ENCODE measurements at places on chromosomes 16 and 17. TPM values are rescaled to one million over a fixed set of nuclear protein-coding genes. Genes with fewer than 3 reads are reported as not detected.

The CACNG3 gene
- total RNA-seq, result not detected

GRCh38 chr17:15161395-15161794, 103.7 kb downstream of the PMP22 start:
- DNase-seq, result no peak

The SMIM36 gene
- total RNA-seq, result not detected

DNA sequence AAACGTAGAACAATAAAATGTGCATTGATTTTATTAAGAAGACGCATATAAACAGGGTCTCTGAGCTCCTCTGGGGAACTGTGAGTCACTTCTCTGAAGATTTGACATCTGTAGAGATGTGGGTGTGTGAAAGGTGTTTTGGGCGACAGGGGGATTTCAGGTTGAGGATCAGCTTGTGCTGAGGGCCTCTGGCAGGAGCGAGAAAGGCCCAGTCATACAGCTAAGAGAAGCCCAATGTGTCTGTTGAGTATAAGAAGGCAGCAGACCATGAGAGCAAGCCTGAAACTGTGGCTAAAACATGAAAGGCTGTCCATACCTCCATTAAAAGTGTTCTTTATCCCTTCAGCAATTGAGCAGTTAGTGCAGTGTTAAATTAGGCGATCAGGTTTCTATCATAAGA, 406.5 kb upstream of the MON1B start:
- DNase-seq, result no peak

- DNase-seq, result no peak
Observed at GRCh38 chr17:4220655-4221054, 43.1 kb downstream of the ANKFY1 start.

The PDILT gene
- not detected for total RNA-seq

DNA sequence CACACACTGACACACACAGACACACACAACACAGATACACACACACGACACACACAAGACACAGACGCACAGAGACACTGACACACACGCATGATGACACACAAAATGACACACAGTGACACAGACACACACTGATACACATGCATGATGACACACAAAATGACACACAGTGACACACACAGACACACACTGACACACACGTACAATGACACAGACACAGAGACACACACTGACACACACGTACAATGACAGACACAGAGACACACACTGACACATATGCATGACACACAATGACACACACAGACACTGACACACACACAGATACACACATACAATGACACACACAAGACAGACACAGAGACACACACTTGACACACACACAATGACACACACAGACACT, 10.3 kb downstream of the CACNG1 start:
- DNase-seq, result peak; percentile 5

The ASGR2 gene
- not detected for total RNA-seq

The SLC35G6 gene
- not detected for total RNA-seq

- DNase-seq, result peak; percentile 88
Observed at GRCh38 chr16:67268136-67268579, 11.2 kb upstream of the PLEKHG4 start.

DNA sequence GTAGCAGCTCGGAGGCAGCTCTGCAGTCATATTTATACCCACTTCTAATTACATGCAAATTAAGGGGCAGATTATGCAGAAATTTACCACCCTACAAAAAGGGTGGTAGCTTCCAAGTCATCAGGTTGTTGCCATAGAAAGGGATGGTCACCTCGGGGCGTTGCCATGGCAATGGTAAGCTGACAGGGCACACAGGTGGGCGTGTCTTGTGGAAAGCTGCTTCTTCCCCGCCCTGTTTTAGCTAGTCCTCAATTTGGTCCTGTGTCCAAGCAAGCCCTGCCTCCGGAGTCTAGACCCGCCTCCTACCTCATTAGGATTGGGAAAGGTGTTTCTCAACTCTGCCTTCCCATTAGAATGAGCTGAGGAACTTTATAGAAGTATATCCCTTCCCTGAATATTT, 98.7 kb downstream of the HS3ST2 start:
- DNase-seq, result no peak

The KRT25 gene
- not detected for total RNA-seq

DNA sequence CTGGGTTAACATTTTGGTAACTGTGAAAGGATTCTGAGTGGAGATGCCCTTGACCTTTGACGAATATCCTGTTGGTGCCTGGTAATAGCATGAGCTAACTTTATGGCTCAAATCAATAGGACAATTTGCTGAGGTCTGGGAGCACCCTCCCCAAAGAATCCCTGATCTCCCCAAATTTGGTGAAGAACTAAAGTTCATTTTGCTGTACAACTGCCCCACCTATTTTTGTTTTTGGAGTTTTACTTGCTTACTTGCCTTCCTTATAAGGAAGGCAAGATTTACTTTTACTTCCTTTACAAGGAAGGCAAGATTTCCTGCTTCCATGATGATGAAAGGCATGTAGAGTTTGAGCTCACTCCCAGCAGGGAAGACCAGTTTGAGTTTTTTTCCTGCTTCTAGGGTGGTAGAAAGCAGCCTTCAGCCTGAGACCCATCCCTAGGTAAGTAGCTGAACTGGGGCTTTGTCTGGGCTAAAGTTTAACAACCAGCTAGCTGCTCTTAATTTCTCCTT, 2.8 kb downstream of the KRTAP4-9 start:
- no peak for DNase-seq

DNA sequence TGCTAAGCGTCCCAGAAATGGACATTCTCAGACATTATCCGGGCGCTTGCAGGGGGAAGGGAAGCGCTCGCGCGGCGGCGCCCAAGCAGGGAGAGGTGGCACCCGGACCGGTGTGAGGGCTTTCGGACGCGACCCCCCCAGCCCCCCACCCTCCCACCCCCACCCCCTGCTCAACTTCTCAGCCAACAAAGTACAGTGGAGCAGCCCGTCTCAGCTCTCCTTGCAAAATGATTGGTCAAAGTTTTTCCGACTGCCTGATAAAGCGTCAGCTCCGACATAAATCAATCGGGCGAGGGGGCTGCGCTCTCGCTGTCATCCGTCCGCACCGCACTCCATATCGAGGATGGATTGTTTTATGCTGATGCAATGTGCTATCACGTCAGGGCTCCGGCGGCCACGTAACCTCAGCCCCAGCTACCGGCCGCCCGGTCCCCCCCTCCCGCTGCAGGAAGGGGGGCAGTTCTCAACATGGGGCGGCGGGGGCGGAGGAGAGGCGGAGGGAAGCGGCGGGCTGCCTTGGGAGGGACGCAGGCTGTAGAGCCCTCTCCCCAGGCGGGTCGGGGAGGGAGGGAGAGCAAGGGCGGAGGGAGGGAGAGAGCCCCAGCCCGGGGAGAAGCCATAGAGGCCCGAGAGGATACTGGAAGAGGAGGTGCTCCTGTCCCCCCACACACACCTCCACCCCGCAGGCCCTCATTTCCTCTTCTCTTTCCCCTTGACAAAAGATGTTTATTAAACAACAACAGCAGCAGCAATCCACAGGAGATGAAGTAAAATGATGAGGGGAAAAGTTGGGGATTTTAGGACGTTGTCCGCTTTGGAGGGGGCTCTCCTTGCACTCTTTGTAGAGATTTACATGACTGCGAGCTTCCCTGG, at the start of gene HOXB9:
Gene HOXB9 (minus strand): TSS at position 114 of the 873 bp plus-strand sequence. CDS start 89 bp downstream, at position 25.
- no peak for DNase-seq

The KLHL10 gene
- not detected for total RNA-seq

GRCh38 chr16:14111713-14112538, 40.8 kb downstream of the MRTFB start:
- DNase-seq, result peak; percentile 65

DNA sequence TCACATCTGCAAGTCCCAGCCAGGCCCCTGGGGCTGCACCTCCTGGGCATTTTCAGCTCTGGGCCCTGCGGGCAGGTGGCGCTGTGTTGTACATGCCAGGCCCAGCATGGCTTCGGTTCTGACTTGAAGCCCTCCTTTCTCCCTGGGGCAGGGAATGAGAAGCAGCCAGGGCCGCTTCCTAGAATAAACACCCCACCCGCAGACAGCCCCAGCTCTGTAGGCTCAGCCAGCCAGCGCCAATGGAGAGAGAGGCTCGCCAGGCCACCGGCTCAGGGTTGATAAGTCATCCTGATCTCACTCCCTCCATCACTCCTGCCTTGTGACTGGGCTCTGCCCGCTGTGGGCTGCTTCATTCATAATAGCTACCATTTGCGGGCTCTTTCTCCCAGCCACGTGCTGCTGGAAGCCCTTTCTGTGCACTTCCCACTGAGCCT, 6.0 kb upstream of the GLIS2 start:
- no peak for DNase-seq

GRCh38 chr16:67504031-67505021, 21.0 kb upstream of the AGRP start:
- DNase-seq, result no peak

- DNase-seq, result no peak
Observed at GRCh38 chr17:44352828-44353671, 7.9 kb downstream of the GRN start.

- DNase-seq, result no peak
Observed at GRCh38 chr16:6929868-6930267, 402.8 kb upstream of the RBFOX1 start.

DNA sequence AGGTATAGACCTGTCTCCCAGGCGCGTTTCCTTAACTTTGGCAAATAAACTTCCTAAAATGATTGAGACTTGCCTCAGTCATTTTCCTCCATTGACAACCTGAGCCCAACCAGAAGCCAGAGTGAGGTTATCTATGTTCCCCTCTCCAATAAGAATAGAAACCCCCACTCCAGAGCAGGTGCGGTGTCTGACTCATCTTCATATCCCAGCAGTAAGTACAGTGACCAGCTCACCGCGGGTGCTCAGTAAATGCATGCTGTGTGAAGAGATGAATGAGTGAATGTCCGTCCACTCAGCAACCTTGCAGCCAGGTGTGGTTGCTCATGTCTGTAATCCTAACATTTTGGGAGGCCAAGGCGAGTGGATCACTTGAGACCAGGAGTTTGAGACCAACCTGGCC, 19.5 kb upstream of the CD300E start:
- DNase-seq, result no peak

DNA sequence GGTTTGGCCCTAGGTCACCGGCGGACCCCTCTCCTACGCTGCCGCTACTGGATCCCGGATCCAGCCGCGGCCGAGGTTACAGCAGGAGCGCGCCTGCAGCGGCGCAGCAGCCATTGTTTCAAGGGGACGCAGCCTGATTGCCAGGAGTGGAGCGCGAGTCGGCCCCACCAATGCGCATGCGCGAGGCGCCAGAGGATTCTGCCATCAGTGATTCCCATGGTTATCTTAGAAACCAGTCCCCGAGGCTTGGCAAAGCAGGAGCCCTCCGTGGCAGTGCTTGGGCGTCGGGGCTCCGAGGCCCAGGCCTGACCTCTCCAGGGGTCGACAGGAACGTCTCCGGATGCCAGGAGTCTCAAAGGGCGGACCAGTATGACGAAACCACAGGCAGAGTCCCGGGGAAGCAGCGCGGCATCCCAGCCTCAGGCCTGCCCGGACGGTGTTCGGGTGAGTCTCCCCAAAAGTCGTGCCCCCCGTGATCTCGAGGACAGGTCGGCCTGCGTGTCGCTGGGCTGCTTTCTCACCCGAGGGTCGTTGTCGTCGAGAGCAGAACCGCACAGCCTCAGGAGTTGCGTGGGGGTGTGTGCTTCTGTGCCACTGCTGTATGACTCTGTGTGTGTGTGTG, 608.5 kb downstream of the KCNJ18 start:
- no peak for DNase-seq

The CPHXL2 gene
- not detected for total RNA-seq

DNA sequence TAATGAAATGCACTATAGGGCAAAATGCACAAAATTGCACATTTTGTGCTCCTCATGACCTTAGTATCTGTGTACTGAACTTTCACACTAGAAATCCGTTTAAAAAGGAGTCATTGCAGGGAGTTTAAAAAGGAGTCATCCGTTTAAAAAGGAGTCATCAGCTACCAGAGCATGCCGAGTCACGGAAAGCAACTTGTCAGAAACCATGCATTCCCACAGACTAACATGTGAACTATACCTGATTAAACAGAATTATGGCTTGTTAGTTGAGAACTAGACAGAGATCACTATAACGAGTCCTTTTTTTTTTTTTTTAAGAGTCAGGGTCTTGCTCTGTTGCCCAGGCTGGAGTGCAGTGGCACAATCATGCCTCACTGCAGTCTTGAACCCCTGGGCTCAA, 35.9 kb downstream of the SLC6A4 start:
- DNase-seq, result no peak

- no peak for DNase-seq
Observed at GRCh38 chr17:80296221-80296620, 35.6 kb downstream of the RNF213 start.

The CX3CL1 gene
- total RNA-seq, result 17.1 TPM

DNA sequence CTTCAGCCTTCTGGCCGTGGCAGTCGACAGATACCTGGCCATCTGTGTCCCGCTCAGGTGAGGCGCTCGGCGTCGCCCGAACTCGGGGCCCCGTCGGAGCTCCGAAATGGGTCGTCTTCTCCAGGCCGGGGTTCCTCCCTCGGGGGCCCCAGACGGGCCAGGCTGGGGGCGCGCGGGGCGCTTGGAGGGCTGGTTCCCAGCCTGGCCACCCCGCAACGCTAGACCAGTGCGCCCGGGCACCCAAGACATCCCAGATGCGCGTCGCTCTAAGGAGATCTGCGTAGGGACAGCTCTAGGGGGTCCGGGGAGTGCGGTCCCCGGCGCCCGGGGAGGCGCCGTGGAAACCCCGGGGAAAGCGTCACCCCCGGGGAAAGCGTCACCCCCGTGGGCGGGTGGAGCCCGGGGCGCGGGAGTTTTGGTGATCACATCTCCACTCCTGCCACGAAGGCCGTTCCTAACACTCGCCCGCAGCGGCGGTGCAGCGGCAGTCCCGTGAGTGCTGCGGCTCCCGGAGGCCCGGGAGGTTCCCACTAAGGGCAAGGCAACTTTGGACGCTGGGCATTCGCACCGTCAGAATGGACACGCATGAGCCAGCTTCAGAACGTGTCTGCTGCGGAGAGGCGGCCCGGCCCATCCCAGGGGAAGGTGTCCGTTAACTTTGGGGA, 729 bp downstream of the ADORA2B start:
- DNase-seq, result no peak

DNA sequence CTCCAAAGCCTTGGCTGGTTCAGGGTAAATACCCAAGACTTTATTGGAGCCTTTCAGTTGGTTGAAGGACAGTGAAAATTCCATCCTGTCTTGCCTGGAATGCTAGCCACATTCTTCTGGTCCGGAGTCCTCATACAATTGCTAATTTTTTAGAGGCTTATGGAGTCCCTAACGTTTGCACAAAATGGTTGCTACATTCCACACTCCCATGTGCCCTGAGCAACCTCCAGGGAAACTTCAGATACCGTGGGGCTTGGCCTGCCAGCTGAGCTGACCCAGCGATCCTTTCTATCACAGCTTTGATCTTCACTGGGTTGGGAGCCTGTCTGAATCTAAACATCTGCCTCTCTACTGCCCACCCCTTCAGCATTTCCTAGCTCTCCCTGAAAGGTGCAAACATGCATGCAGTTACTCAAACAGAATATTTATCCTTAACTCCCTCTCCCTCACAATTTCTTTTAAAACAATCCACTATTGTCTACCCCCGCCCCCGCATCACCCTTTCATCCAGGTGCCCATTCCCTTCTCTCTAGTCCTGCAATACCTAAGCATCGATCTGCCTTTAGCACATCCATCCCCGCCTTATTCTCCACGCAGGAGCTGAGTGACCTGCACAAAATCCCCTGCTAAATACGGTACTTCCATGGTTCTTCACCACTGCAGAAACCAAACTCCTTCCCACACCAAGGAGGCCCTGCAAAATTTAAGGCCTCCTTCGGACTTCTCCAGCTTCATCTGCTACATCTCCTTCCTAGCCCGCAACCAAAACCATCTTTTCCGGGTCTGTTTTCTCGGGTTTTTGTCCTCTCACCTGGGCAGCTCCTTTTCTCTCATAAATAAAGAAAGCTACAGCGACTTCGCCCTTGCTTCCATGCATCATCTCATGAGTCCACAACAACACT, 810 bp upstream of the GAN start:
- DNase-seq, result no peak

GRCh38 chr16:82735186-82735585, 108.4 kb downstream of the CDH13 start:
- no peak for DNase-seq
